ENCODE measurements at places on chromosomes 4 and X.

DNA sequence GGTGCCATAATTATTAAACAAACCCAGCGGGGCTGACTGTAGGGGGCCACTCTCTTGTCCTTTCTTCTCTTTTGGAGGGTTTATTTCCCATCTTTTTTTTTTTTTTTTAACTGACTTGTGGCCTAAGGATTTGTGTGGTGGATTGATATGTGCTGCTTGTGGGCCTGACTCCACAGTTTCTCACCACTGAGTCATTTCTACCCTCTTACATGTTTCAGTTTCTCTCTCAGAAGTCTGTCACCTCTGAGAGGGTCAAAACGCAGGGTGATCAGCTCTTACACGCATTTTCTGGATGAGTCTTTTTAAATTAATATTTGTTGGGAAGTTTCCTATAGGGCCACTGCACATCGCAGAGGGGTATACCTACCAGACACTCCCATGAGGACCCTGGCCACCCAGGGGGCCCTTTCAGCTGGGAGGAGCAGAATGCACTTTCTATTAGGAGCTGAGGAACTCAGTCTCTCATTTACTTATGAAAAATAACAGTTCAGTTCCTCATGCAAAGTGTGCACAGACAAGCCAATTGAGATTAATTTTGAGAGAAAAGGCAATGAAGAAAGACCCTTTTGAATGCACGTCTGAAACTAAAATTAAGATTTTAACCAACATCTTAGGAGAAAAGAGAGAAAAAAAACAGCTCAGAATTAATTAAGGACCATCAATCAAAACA, 407.9 kb downstream of the TECRL start:
- DNase-seq, result no peak

DNA sequence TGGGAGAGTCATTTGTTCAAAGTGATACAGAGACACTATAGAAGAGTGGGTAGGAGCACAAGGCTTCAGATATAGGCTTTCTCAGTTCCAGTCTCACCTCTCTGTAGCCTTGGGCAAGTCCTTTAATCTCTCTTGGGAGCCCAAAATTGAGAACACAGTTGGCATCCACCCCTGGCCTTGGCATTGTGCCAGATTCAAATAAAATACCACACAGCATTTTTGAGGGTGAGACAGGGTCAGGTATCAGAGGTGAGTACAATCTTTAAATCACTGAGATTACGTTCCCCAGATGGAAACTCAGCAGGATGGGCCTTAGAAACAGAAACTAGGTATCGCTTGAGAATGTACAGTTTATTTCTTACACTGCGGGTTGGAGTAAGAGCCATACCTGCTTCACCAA, 25.2 kb upstream of the SMIM10L2A start:
- DNase-seq, result no peak

DNA sequence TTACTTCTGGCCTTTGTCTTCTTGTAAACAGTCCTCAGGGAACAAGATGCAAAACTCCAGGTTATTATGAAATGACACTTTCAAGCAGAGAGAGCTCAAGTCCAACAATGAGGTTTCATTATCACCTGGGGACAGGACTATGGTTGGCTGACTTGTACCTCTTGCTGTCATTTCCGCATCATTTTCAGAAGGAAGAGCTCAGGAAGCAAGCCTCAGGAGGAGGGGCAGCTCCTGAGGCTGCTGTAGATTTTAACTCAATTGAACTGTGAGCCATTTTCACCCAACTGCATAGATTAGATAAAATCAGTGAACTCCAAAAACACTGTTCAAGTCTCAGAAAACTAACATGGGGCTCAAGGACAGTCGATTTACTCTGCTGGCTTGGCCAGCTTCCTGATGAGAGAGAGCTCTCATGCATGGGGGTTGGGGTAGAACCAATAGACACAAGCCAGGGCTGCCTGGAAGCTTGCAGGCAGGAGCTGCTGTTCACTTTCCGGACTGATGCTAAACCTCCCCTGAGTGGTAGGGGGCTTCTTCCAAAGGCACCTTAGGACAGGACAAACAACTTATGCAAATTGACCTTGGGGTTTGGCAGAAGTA, 23.6 kb downstream of the TMEM255A start:
- DNase-seq, result no peak

GRCh38 chr4:52864793-52865192, 2.7 kb downstream of the RASL11B start:
- DNase-seq, result no peak

- no peak for DNase-seq
Measured at GRCh38 chr4:137156054-137156453, 376.2 kb downstream of the PCDH18 start.

GRCh38 chr4:107718351-107718965, 1.6 kb downstream of the PAPSS1 start:
- DNase-seq, result no peak
